ENCODE measurements at places on chromosomes 2 and 18.

GRCh38 chr2:97645112-97645694 is 659 bp upstream of the COX5B start:
- DNase-seq: no peak

GRCh38 chr2:203637471-203638167 is 68.8 kb upstream of the CD28 start:
- no peak for DNase-seq

- DNase-seq: no peak
Measured at GRCh38 chr2:166239548-166239947, 111.7 kb upstream of the SCN1A start.

- DNase-seq: no peak
Measured at GRCh38 chr18:76384114-76384790, 110.8 kb downstream of the ZNF516 start.

GRCh38 chr2:111697560-111697959 is 186.4 kb downstream of the ANAPC1 start:
- no peak for DNase-seq

DNA sequence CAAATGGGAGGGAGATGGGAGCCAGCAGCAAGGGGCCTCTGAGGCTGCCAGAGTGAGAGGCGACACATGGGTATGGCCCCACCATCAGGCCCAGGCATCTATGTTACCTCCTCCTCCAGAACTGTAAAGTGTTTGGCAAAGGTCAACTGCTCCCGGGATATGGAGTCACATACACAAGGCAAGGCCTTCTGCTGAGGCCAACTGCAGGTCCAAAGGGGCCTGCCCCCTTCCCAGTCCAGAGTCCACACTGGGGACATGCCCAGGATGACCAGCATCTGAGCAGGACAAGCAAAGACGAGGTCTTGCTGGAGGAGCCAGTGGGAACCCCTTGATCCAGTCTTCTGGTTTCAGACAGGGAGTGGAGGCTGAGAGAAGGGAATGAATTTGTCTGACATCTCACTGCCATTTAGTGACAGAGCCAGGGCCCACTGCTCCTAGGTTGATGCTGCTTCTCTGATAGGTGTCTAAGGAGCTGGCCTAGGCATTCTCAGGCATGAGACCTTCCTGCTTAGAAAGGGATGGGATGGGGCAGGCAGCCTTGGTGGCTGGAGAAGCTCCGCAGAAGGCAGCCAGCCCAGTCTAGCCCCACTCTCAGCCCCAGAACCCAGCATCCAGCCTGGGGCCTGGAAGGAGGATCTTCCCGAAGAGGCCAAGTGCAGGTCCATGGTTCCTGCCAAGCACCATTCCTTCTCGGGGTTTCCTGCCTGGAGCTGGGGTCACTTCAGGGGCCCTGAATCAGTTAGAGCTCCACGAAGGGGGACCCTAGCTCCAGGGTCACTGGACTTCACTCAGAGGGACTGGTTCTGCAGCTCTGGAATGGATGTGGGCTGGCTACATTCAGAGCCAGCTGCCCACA is 26.4 kb downstream of the EMX1 start:
- no peak for DNase-seq

DNA sequence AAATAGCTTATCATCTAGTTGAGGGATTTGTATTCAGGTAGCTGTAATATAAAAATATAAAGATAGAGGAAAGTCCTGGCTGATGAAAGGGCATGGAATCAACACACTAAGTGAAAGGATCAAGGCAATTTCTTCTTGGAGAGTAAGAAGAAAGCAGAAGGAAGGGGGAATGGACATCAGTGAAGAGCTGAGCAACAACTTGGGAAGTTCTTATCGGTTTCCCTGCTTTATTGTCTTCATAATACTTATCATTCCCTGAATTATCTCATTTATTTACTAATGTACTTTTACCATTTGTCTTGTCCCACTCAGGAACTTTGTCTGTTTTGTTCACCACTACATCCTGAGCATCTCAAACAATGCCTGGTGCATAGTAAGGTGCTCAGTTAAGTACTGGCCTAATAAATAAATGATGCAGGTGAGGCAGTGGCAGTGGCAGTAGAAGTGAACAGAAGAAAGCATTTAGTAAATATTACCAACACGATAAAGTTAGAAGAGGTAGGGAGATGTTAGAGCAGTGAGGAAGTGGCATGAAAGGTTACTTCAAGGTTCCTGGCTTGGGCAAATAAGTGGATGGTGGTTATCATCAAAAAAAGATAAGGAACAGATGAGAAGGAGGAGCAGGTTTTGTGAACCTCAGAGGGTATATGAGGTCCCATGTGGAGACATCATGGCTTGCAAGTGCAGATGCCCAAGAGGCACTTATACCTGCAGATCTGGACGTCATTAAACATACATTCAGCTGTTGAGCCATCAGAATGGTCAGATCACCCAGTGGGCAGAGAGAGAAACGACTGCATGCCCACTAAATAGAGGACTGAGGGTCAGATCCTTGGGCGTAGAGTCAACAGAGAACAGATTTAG is 217.8 kb downstream of the TMEM247 start:
- no peak for DNase-seq

DNA sequence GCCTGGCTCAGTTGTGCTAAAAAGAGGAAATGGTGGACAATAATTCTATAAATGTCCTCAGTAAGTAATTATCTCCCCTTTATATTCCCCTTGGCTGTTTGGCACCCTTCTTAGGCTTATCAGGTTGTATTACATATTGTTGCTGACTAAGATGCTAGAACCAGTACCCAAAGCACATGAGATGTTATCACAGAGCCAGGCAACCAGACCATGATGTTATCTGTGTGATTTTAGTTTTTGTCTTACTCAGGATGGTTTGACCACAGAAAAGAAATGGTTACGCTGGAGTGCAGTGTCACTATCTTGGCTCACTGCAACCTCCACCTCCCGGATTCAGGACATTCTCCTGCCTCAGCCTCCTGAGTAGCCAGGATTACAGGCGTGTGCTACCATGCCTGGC is 15.2 kb downstream of the R3HDM1 start:
- no peak for DNase-seq

GRCh38 chr2:101300164-101300563 is 8.3 kb downstream of the RNF149 start:
- no peak for DNase-seq

- no peak for DNase-seq
Measured at GRCh38 chr2:23506531-23507266, 121.7 kb downstream of the KLHL29 start.

DNA sequence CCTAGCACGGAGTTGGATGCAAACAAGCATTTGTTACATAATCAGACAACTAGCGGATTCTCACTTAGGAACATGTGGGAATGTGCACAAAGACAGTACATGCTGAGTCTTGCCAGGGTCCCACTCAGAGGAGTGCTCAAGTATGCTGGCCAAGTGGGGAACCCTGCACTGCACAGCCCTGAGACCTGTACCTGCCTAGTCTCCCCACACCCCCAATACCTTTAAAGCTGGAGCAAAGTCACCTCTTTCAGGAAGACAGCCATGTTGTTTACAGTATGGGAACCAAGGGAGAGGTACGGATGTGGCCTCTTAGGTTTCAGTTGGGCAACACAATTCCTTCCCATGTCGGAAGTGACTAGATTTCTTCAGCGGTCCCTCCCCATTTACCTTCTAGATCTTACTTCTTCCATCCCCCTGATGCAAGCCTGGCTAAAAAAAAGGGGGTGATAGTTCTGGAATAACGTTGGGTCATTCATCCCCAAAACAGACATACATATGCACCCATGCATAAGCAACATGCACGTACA is 10.7 kb downstream of the CXCR1 start:
- DNase-seq: no peak

GRCh38 chr18:62572456-62572855 is 49.6 kb downstream of the ZCCHC2 start:
- DNase-seq: no peak

DNA sequence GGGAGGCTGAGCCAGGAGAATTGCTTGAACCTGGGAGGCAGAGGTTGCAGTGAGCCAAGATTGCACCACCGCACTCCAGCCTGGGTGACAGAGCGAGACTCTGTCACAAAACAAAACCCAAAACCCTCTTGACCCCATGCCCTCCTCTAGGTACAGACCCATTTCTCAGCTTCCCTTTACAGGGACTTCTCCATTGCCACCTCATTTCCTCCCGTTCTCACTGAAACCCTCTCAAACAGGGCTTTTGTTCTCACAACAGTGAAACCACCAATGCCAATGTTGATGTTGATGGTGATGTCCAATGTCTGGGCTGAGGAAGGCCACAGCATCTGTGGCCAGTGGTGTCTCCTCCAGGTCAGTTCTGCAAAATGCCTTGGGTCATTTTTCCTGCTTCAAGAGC is 69.0 kb upstream of the ZCCHC2 start:
- DNase-seq: no peak

- peak; percentile 36 for DNase-seq
Measured at GRCh38 chr2:79935771-79936657, 368.5 kb downstream of the LRRTM1 start.

DNA sequence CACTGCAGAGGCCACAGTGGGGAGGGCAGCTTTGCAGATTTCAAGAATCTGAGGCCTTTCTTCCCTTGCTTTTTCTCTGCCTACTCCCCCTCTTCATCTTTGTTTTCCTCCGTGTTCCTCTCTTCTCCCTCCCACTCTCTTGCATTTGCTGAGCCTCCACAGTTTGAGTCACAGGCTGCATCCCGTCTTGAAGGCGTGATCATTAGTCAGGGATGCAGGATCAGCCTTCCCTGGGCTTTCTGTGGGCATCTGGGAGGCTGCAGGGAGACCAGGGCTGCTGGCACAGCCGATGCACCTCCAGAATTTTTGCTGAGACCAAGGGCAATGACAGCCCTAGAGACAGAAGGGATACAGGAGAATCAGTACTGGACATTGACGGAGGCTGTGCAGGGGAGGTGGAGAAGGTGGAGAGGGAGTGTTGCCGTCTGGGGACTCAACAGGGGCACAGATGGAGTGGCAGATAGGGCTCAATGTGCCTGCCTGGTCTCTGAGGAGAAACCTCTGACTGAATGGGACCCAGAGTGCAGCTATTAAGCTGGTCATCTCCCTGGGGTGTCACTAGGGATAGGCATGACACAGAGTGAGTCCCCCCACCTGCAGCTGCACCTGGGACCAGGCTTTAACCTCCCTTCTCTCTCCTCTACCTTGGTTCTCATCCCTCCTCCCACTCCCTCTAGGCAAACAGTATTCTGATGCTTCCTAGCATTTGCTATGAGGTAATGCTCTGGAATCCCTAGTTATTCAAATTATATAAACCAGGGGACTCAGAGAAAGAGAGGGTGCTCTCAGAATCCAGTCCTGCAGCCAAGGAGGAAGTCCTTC is 29.0 kb upstream of the DNAJC27 start:
- DNase-seq: no peak

GRCh38 chr2:37698931-37699481 is 27.6 kb upstream of the CDC42EP3 start:
- no peak for DNase-seq

DNA sequence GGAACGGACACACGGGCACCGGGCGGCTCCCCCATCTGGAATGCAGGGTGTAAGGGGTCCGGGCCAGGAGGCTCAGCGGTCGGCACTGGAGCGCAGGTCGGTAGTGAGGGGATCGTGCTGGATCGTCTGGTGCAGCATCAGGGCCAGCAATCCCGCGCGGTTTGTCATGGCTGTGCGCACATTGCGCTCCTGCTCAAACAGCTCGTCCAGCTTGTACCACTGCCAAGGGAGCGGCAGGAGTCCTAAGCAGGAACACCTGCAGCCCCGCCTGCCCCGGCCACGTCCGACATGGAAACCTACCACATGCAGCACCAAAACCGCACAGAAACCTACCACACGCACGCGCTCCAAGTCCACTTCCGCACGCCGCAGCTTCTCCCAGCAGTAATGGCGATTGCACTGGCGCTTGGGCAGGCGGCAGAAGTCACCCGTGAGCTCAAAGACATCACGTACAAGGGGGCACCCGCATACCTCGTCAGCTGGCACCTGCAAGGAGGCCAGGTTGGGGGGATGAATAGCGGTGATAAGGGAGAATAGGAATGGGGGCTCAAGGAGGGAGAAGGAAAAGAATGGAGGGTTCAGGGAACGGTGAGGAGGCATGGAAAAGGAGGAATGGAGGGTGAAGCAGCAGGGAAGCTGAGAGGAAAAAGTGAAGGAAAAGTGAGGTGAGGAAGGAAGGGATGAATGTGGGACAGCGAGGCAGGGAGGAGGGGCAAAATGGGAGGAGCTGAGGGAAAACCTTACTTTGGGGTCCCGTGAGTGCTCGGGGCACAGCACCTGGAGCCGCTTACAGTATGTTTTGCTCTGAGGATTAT is 1.4 kb upstream of the MBD1 start:
- DNase-seq: no peak

- no peak for DNase-seq
Measured at GRCh38 chr18:32961538-32961937, 188.7 kb upstream of the KLHL14 start.

GRCh38 chr2:9258953-9259399 is 52.4 kb downstream of the ASAP2 start:
- peak; percentile 56 for DNase-seq

DNA sequence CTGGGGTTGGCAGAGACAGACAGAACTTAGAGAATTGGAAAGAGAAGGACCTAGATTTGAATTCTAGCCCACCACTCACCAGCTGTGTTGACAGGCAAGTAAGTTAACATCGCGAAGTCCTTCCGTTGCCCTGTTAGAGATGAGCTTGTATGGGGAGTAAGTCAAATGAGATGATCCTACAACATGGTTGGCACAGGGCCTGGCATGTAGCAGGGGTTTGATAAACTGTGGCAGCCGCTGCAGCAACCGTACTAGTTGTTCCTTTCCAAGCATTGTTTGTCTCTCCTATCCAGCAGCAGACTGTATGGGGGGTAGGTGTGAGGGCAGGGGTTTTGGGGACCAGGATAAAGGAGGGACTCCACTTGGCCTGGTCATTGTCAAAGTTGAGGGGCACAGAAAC is 16.0 kb downstream of the TET3 start:
- DNase-seq: no peak

GRCh38 chr2:109188496-109188890 is 59.5 kb downstream of the SH3RF3 start:
- DNase-seq: no peak

DNA sequence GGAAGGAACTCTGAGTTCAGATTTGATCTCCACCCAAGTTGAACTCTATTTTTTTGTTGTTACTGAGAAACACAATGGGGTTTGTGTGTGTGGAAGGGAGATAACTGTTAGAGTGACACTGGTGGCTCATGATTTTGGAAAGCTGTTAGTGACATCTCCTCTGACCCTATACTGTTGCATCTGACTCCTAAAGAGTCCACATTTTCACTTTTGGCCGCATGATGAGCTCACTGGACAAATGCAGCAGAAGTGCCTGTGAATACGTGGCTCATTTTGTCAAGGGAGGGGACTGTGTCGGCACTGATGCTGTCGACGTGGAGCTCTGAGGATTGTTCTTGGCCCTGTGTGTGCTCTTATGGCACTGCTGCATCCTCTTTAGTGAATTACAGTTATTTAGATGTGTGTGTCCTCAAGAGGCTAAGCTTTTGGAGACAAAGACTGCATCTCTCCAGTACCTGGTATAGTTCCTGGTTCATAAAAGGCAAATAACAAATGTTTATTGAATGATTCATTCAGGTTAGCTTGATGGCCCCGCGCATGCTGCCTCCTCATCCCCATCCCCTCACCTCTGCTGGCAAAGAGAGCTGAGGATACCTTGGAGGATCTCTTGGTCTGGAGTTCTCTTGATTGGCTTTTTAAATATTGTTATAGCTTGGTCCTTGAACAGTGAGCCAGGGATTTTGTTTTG is 135.4 kb downstream of the PHLPP1 start:
- no peak for DNase-seq

- DNase-seq: no peak
Measured at GRCh38 chr2:197280015-197280702, 30.4 kb downstream of the ANKRD44 start.

- DNase-seq: no peak
Measured at GRCh38 chr2:29155578-29155977, 40.4 kb downstream of the CLIP4 start.

All from hindlimb muscle (tissue), 1 donor.